Urothelium cell line (cell line): ENCODE measurements at places on chromosomes 12 and 14.

DNA sequence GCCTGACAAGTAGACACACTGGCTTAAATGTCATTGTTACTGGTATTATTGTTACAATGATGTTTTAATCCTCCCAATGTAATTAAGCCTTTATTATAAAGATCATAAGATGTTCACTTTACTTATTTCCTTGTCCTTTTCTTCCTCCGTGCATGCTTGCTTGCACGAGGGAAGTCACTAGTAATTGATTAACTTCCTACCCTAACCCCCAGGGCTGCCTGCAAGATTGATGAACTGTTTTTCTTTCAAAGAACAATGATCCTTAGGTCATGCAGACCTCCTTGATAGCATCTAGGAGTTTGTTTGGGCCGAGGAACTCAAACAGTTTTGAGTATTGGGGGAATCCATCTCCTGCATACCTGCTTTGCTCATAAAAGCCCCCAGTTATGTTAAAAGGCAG lies 43.0 kb downstream of the GLRX5 start:
- DNase-seq = no peak

DNA sequence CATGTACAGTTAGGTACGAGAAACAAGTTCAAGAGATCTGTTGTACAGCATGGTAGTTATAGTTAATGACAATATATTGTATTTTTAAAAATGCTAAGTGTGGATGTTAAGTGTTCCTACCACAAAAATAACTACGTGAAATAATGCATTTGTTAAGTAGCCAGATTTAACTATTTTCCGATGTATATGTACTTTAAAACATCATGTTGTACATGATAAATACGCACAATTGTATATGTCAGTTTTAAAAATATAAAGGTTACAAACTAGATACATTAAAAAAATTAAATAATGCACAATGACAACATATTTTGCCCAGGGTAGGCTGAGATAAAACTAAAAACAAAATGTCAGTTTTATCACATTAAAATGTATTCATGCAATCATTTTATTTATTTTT lies 285.1 kb upstream of the DCN start:
- DNase-seq = no peak

DNA sequence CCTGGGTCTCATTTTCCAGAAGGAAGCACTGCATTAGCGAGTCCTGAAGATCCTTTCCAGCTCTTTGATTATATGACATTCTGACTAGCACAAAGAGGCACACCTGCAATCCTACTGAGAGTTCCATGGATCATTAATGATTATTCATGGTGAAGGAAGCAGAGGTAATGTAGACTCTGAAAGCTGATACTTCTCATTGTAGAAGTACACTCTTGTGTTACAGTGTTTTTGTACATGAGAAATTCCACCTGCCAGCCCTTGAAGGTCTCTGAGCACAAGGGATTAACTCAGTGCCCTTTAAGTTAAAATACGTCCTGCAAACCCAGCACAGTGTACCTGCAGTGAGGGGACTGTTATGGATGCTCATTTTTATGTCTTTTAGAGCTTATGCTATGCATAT lies 558.8 kb upstream of the FBXO33 start:
- no peak for DNase-seq

DNA sequence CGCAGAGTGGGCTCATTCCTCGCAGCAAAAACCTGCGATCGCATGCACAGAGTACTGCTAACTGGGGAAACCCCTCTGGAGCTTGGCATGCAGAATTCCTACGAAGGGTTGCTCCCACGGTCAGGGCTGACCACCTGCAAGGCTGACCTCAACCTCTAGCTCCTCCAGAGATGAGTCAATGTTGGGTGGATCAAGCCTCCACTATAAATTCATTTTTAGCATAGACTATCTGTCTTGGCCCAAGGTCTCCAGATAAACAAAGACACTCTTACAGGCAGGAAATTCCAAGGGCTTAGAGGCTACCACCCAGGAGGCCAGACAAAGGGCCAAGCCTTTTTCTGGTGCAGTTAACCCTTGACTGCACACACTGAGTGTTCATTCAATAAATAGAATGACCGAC lies 296.5 kb downstream of the TMEM132D start:
- DNase-seq = peak; percentile 77

DNA sequence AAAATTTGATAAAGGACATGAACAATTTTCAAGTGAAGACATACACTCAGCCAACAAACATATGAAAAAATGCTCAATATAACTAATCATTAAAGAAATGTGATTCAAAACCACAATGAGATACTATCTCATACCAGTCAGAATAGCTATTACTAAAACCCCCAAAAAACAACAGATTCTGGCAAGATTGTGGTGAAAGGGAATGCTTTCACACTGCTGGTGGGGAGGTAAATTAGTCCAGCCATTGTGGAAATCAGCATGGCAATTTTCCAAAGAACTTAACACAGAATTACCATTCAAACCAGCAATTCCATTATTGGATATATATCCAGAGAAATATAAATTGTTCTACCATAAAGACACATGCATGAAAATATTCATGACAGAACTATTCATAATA lies 18.7 kb upstream of the TAS2R14 start:
- DNase-seq = no peak

- DNase-seq = peak; percentile 30
Observed at GRCh38 chr14:93936245-93936644, 9.1 kb downstream of the FAM181A start.

DNA sequence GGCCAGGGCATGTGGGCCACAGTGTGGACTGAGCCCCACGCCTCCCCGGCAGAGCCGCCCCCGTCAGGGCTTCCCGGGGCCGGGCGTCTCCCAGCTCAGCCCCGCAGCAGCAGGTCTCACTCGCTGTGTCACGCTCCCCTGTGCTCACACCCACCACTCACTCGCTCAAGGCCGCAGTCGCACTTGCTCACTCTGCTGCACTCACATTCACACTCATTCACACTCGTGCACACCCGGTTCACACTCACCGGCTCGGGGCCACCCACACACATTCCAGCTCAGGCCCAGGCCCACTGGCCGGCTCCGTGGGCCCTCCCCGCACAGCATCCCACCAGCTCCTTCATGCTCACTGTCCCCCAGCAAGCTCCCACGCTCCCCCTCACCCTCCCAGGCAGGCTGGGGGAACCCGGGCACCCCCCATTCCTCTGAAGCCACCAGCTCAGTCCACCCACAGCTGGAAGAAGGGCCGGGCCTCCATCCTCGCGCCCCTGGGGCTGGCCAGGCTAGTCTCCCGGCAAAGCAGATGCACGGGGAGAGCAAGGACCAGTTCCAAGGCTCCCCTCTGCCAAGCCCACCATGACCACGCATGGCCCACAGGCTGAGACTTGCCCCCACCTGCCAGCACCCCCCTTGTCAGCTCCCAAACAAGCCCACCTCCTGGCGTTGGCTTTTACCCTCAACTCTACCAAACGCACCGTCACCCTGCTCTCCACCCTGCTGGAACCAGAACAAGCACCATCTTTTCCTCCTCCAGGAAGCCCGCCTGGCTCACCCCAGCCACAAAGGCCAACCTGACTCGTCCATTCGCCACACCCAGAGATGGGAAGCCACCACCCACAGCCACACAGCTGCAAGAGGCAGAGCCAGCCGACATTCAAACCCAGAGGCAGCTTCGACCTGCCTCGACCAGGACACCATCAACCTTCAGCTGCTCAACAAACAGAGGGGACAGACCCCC lies 28.0 kb downstream of the NCOR2 start:
- no peak for DNase-seq

- no peak for DNase-seq
Observed at GRCh38 chr12:120015313-120015712, 26.3 kb downstream of the BICDL1 start.

- DNase-seq = no peak
Observed at GRCh38 chr12:121263206-121263935, 33.1 kb downstream of the CAMKK2 start.

GRCh38 chr12:86331012-86331411 lies 74.8 kb upstream of the MGAT4C start:
- no peak for DNase-seq

GRCh38 chr12:3361146-3361545 lies 129.9 kb upstream of the PRMT8 start:
- no peak for DNase-seq

DNA sequence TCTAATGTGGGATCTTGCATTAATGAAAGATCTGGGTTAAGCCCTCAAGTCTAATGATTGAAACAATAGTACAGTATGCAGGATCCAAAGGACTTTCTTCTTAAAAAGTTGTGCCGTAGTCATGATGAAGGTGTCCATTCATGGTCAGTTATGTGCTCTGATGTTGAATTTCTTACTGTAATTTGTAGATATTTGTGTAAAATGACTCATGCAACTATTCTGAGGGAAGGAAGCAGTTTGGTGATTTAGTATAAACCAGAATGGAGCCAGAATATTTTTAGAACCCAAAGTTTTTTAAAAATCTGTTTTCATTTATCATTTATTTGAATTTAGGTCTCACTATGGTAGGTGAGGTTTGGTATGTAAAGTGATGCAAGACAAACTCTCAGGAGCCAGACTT lies 151.2 kb downstream of the AKAP6 start:
- no peak for DNase-seq

DNA sequence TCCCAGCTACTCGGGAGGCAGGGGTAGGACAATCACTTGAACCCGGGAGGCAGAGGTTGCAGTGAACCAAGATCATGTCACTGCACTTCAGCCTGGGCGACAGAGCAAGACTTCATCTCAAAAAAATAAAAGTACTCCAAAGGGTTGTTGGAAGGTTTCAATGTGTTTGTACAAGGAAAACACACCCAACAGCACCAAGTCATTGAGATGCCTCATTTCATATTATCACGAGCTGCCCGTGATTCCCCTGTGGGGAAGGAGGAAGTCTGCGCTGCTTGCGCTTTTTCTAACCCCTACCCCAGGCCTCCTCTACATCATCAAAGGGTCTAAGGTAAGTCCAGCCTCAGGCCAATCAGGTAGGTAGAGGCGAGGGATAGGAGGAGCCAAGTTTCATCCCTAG lies 73.6 kb downstream of the KDM2B start:
- DNase-seq = no peak

- DNase-seq = no peak
Observed at GRCh38 chr14:95216008-95216407, 58.7 kb upstream of the DICER1 start.

GRCh38 chr14:60723116-60723906 lies 840 bp downstream of the SIX4 start:
- DNase-seq = peak; percentile 58

GRCh38 chr12:4366090-4366489 lies 13.4 kb downstream of the FGF23 start:
- DNase-seq = no peak

- DNase-seq = no peak
Observed at GRCh38 chr12:49872781-49873181, 29.9 kb upstream of the BCDIN3D start.

DNA sequence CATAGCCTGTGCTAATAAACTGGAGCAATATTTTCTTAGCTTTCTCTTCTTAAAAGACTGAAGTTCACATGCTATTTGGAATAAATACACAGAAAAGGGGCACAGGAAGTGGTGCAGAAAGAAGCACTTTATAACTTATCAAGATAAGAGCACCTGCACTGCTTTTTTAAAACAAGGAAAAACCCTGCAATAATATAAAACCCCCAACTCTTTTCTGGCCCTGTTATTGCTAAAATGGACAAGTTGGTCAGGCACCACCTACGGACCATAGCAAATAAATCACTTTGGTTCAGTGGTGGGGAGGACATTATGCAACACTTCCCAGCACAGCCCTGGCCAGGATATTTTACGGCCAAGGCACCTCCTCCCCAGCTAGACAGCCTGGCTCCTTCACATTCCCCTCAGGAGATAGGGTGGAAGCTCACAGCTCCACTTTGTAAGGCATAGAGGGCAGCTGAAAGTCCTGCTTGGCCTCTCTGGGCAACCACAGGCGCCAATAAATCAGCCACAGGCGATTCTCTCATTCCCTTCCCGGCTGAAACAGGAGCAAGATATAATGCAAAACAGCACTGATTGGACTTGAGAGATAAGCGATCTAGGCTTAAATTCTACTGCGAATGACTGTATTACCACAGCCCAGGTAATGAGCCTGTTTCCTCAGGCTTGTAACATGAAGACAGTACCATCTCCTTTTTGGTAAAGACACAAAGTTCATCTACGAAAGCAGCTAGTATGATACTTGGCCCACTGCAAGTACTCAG lies 2.0 kb downstream of the ZBTB25 start:
- peak; percentile 70 for DNase-seq

GRCh38 chr12:114668151-114668885 lies 15.7 kb downstream of the TBX3 start:
- DNase-seq = peak; percentile 88

- no peak for DNase-seq
Observed at GRCh38 chr14:24160499-24160849, 591 bp upstream of the IRF9 start.

DNA sequence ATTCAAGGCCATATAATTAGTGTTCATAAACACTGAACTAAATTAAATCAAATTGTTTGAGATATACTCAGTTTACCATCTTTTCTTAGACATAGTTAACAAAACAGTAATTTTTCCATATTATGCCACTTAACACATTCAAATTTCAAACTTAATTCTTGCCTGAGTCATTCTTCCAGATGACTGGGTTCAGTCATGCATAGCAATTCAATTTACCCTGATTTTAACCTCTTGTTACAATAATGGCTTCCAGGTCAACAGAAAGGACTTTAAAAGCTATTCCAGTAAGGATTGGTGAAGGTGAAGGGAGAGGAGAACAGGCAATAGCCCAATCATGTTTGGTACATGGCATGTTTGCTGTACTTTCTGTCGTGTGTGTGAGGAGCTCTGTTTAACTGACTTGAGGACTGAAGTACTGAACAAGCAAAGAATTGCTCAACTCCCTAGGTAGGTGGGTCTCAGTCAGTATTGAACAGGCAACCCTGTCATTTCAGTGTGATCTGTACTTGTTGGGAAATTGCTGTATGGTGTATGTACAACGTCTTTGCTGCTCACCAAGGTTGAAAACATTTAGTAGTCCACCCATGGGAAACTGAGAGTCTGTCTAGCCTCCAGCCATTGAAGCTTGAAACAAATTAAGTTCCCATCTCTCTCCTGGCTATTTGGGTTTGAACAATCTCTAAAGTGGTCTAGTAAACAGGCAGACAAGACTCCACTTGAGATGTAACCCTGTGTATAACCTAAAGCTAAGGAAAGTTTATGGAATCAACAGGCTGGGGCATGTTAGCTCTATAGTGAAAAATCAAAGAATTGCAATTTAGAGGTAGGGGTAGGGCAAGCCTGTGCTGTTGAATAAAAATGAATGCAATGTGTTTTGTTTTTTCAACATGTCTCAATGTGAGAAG lies 327.2 kb downstream of the BTG1 start:
- DNase-seq = no peak

DNA sequence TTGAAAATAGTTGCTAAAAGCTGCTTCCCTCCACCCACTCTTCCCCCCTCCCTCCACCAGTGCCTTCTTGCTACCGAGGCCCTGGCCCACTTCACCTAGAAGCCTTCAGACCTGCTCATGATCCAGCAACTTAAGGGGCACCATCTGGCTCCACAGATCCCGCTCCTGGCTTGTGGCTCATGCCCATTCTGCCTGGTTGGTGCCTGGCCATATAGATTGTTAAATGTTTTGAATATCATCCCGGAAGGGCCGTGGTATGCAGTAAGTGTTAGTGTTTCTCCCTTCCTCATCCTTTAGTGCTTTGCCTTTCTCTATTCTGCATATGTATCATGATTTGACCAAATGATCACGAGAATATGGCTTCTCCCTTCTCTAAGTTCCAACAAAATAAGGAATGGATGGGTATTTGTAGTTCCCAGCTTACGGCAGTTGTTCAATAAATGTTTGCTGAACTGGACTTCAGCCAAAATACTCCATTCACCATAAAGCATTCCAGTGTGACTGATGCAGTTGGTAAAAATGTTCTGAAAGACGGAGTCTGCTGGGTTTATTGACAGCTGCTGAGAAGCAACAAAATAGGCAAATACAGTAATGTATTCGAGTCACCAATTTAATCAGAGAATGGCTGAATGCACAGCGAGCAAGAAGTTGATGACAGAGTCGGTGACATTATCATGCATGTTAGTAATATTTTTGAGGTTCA lies 30.7 kb downstream of the GRIP1 start:
- DNase-seq = peak; percentile 14
